ENCODE measurements at places on chromosomes 1 and 21. TPM values are rescaled to one million over a fixed set of nuclear protein-coding genes. Genes with fewer than 3 reads are reported as not detected.

The NIT1 gene
- total RNA-seq, result 57.8 TPM

The KRTAP19-1 gene
- total RNA-seq, result not detected

The KLHDC7A gene
- 0.16 TPM for total RNA-seq

The TNNI3K gene
- total RNA-seq, result not detected

The TDRD5 gene
- total RNA-seq, result not detected

The FNDC5 gene
- 95.8 TPM for total RNA-seq

The CD1D gene
- total RNA-seq, result 1.1 TPM

The CHIA gene
- total RNA-seq, result 0.05 TPM

The SPATA46 gene
- 1.0 TPM for total RNA-seq

The RPL5 gene
- 3,389 TPM for total RNA-seq

The RGS13 gene
- total RNA-seq, result 2.9 TPM

The MLLT11 gene
- total RNA-seq, result 187 TPM

The APOBEC4 gene
- 3.3 TPM for total RNA-seq

The GNB1 gene
- total RNA-seq, result 197 TPM

The GJC2 gene
- total RNA-seq, result 0.71 TPM

The TOR1AIP2 gene
- 38.7 TPM for total RNA-seq

The ADAMTSL4 gene
- 7.1 TPM for total RNA-seq

The MYCL gene
- 11.5 TPM for total RNA-seq

The GSTM2 gene
- 110 TPM for total RNA-seq

The INKA2 gene
- 1.3 TPM for total RNA-seq

Measured in motor neuron (in vitro differentiated cells).